Activated T-cell treated with anti-CD3 and anti-CD28 coated beads, Interleukin-2, amount 50 U/mL, for 4 hours (primary cell): ENCODE measurements at places on chromosomes 2 and 18. TPM values are rescaled to one million over a fixed set of nuclear protein-coding genes. Genes with fewer than 3 reads are reported as not detected.

CABLES1 gene
- 1.1 TPM for total RNA-seq

IL1RL1 gene
- 0.26 TPM for total RNA-seq

TANC1 gene
- total RNA-seq: 0.40 TPM

FMNL2 gene
- 3.2 TPM for total RNA-seq

KIAA2012 gene
- not detected for total RNA-seq

DNA sequence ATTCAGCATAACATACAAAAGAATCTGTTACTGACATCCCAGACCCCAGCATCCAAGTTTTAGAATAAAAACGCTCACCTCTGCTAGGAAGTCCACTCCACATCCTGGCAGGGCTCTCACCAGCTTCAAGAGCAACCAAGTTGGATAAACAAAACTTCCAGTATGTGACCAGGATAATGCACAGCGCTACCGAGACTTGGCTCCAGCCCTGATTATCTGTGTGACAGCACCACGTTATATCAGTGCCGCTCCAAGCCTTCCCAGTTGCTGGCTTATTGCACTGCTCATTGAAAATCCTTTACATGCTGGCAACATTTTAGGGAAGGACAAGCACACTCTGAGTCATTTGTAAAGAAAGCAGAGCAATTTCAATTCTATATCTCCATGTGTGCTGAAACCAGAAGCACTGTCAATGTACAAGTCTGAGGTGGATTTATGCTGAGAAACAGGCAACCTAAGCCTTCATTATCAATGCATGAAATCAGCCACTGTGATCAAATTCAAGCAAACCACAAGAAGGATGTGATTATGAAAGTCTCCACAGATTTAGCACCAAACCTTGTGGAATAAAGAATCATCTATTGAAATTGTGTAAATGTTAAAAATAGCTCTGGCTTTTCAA is 115.7 kb downstream of the ZNF385B start:
- no peak for DNase-seq

- DNase-seq: no peak
Measured at GRCh38 chr18:59633961-59634485, 63.2 kb downstream of the CCBE1 start.

GRCh38 chr2:129379411-129379810 is 600.1 kb upstream of the RAB6C start:
- DNase-seq: no peak

DNA sequence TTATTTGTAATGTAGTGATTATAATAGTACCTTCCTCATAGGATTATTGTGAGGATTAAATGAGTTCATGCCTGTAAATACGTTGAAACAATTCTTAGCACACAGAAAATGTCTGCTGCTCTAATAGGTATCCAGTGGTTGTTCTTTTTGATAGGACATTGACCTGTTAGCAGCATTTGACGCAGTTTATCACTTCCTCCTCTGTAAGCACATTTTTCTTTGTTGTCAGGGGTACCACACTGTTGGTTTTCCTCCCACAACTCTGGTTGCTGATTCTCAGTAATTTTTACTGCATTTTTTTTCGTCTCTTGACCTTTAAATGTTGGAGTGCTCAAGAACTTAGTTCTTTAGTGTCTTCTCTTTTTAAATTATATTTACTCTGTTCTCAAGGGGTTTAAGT is 15.4 kb downstream of the PPM1B start:
- no peak for DNase-seq

DNA sequence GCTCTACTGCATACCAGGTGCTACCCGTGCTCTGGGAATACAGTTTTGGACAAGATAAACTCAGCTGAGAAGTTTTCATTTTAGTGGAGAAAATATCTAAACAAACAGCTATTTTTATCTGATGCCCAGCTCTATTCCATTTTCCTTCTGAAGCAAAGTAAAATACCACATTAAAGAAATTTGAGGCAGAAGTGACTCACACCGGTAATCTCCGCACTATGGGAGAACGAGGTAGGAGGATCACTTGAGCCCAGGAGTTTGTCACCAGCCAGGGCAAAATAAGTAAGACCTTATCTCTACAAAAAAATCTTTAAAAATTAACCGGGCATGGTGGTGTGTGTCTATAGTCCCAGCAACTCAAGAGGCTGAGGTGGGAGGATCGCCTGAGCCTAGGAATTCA is 416.2 kb upstream of the LYPD1 start:
- no peak for DNase-seq

- no peak for DNase-seq
Measured at GRCh38 chr2:179622112-179622511, 239.3 kb downstream of the ZNF385B start.

- DNase-seq: no peak
Measured at GRCh38 chr2:159832858-159833257, 34.9 kb upstream of the CD302 start.

- DNase-seq: no peak
Measured at GRCh38 chr2:30484995-30485394, 37.9 kb downstream of the LCLAT1 start.
